ENCODE measurements at places on chromosomes 4 and X. TPM values are rescaled to one million over a fixed set of nuclear protein-coding genes. Genes with fewer than 3 reads are reported as not detected.
A peak's percentile ranks its signal among the peaks of the same experiment; 100 is the strongest.

DNA sequence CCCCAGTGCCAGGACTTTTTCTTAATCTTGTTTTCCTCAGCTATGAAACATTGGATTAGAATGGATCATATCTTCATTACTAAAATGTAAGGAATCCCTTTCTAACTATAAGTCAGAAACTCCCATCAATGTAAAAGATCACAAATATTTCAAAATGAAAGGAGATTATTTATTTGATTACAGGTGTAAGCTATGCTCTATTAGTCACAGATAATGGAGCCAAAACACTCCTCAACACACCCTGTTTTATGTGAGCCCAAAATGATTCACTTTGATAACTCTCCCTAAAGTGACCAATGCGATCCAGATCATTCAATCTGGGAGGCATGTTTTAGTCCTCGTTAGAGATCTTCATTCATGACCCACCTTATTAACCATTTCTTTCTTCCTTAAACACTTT lies 566.7 kb upstream of the TENM3 start:
- DNase-seq = no peak

The ASB12 gene
- total RNA-seq = 0.78 TPM

The TREX2 gene
- 0.11 TPM for total RNA-seq

GRCh38 chr4:169634975-169635374 lies 14.6 kb downstream of the CLCN3 start:
- no peak for DNase-seq

GRCh38 chr4:118289794-118290193 lies 63.0 kb downstream of the PRSS12 start:
- no peak for DNase-seq

GRCh38 chrX:119981286-119982070 lies 37.9 kb upstream of the NKAP start:
- peak; percentile 51 for DNase-seq

DNA sequence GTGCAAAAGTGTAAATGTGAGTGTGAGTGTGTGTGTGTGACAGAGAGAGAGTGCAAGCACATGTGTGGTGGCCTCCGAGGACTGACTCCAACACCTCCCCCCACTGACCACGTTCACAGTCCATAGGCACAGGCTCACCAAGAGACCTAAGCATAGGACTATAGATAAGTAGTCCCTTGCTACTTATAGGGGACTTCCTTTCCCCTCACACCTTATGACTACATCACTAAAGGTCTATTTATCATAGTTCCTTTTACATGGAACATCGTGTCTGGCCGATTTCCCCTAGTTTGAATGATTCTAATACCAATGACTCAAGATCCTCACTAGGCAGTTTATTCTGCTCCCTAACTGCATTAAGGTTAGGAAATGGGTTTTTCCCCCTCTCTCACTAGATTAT lies 17.8 kb downstream of the FRMPD3 start:
- DNase-seq = no peak

The TLR1 gene
- total RNA-seq = not detected

DNA sequence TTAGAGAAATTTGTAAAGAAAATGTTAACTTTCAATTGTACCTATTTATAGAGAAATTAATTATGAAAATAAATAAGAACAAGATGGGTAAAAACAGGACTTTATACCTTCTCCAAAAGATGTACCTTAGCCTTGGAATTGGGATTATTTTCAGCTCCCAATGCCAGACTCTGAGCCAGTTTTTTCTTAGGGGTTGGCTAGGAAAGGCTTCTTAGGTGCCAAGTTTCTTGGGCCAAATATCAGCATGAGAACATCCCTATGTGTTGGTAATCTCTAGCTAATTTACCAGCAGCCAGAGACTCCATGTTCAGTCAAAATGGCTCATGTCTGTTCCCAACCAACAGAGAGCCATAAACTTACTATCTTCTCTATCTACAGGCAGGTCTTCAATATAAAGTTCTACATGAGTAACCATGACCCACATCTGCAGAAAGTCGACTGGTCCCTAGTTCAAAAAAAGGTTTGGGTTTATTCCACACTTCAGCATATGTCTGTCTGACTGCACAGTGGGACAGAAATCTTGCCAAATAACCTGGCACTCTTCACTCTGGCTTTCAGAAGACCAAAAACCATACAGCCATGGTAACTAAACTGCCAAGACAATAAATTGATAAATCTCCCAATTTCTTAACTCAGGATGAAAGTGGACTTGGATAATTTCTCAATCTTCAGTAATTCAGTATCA lies 380.5 kb upstream of the RASGEF1B start:
- no peak for DNase-seq

The ZIC3 gene
- total RNA-seq = 140 TPM

DNA sequence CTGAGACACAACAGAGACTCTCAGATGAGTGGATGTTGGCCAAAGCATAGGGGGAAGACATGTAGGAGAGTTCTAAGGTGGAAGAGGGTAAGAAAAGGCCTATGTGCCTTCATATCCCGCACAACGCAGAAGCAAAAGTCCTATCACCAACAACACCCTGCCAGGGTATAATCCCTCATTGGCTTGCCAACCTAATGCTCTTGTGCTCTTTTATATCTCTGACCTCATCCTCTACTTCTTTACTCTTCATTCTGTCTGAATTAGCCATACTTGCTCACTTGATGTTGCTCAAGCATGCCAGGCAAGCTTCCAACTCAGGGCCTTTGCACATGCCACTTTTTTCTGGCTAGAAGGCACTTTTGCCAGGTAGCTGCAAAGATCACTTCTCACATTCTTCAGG lies 28.1 kb upstream of the ZNF330 start:
- DNase-seq = no peak

The CCDC160 gene
- total RNA-seq = 4.4 TPM

- DNase-seq = peak; percentile 74
Observed at GRCh38 chrX:69153060-69153730, 12.1 kb downstream of the PJA1 start.

- no peak for DNase-seq
Observed at GRCh38 chr4:173442223-173442932, 43.5 kb upstream of the SCRG1 start.

DNA sequence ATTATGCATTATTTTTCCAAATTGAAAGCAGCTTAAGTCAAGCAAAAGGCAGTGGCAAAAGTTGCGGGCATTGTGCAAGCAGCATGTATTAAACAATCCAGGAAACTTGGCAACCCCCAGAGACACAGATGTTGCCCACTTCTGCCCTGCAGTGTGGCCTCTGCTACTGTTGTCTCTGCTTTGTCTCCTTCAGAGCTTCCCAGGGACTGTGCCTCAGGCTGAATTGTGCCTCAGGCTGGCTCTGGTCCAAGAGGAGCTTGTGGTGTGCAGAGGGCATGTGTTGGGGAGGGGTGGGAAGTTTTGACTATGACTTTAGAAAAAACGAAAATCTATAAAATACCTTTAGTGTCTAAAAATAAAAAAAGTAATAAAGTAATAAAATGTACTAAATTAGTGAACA lies 201.4 kb downstream of the CCSER1 start:
- no peak for DNase-seq

DNA sequence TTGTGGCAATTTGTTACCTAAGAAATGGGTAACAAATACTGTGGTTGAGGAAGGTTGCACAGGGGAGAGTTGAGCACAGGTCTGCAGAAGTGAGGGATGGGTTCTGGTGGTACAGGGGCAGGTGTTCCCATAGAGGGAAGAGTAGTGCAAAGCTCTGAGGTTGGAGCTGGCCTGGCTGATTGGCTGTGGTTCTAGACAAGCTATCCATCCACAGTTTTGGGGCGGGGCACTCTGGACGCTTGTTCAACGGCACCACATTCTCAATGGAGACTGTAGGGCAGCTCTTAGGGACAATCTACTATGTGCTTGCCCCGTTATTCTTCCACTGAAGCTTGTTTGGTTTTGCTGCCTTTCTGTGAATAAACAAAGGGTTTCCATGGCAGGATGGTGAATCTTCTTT lies 35.4 kb downstream of the NAT8L start:
- DNase-seq = no peak

- DNase-seq = no peak
Observed at GRCh38 chr4:74900862-74901261, 32.1 kb upstream of the PARM1 start.

The H2BW1 gene
- total RNA-seq = not detected

DNA sequence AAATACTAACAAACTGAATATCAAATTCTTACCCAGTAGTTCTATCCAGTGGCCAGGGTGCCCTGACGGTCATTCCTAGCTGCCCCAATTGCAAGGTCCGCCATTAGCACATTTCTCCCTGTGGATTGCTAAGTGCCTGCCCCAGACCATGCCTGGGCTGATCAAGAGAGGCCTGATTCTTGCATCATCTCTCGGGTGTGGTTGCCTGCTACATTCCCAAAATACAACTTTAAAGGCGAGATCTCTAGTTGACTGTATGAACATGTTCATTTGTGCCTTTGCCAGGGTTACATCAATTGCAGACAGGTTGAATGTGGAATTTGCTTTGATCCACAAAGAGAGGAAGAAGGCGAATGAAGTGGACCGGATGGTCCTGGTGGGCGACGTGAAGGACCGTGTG lies 28.0 kb downstream of the PRPS2 start:
- DNase-seq = no peak

- no peak for DNase-seq
Observed at GRCh38 chrX:22117633-22118032, 85.5 kb downstream of the PHEX start.

The SLITRK2 gene
- total RNA-seq = 0.37 TPM

The ATP1B4 gene
- not detected for total RNA-seq

GRCh38 chr4:186081202-186081807 lies 12.3 kb downstream of the TLR3 start:
- peak; percentile 69 for DNase-seq

The FUNDC2 gene
- total RNA-seq = 56.0 TPM

DNA sequence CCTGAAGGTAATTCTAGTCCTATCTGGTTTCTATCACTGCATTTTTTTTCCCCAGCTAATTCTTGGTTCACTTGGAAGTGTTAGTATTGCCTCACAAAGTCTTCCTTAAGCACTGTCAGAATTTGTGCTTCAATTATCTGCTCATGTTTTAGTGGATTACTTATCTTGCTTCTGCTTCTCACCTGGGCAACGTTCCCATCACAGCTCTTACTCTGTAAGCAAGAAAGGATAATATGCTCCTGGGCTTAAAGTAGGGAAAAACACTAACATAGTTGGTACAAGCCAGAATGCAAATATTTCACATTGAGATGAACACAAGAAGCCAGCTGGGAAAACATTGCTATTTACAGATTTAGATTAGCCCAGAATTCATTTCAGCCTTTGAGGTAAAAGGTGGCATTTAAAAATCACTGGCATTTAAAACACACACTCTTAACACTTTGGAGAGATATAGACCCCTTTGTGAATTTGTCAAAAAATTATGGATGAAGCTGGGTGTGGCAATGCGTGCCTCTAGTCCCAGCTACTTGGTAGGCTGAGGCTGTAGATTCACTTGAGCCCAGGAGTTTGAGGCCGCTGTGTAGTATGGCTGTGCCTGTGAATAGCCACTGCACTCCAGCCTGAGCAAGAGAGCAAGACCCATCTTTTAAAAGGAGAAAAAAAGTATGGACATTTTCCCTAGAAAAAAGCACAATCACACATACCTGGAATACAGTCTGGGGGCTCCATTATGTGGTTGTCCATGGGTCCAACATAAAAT lies 6.6 kb upstream of the PTPN13 start:
- DNase-seq = no peak

The IDUA gene
- total RNA-seq = 4.6 TPM

The USP51 gene
- 6.7 TPM for total RNA-seq

GRCh38 chr4:52250154-52250553 lies 199.1 kb downstream of the SPATA18 start:
- DNase-seq = no peak

GRCh38 chr4:75547647-75548387 lies 8.0 kb upstream of the ODAPH start:
- no peak for DNase-seq

The BDH2 gene
- 39.0 TPM for total RNA-seq

GRCh38 chr4:99848591-99849001 lies 32.0 kb downstream of the DAPP1 start:
- no peak for DNase-seq

GRCh38 chrX:94400488-94400887 lies 726.5 kb downstream of the FAM133A start:
- DNase-seq = no peak

All from H7 (cell line).